Dorsolateral prefrontal cortex (tissue), 122 donors: ENCODE measurements at places on chromosomes 2 and 18.

DNA sequence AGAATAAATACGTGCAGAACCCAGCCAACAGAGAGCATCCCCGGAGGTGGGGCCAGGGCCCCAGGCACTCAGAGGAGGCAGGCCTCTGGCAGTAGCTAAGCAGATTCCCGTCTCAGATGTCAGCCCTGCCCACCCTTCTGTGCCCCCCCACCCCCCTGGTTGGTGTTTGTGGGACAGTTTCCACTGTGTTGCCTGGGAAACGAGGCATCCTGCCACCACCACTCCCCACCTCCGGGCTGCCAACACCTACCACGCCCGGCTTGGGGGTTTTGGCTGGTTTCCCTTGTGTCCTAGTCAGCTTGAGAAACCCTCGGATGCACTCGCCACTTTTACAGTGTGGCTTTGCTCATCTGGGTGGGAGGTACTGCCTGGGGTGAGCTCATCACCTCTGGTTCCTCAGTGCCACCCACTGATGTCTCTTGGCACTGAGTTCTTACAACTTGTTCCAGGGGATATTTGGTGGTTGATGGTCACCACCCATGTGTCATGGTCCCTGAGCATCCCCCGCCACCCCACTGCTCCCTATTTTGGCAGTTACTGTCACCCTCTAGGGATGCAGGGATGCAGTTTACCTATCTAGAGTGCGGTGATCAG is 72.4 kb upstream of the YWHAQ start:
- peak; percentile 35 for DNase-seq

- DNase-seq: no peak
Observed at GRCh38 chr2:48756289-48756688, 765 bp upstream of the LHCGR start.

DNA sequence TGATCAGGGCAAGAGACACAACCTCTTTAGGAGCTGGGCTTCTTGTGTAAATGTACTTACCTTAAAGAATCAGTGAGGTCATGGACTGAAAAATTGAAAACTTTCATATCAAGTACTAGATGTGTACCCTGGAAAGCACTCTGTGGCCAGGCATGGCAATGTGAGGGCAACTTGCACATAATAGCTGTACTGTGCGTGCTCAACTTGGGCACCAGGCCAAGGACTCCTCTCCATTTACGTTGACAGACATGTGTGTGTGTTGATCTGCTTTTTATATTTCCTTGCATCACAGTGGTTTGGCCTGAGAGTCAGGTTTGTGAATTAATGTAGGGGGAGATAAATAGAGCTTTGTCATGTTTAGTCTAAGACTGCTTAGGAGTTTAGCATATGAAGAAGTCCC is 669.5 kb upstream of the REG3G start:
- no peak for DNase-seq

GRCh38 chr2:131015764-131016163 is 77.5 kb downstream of the FAM168B start:
- DNase-seq: no peak

DNA sequence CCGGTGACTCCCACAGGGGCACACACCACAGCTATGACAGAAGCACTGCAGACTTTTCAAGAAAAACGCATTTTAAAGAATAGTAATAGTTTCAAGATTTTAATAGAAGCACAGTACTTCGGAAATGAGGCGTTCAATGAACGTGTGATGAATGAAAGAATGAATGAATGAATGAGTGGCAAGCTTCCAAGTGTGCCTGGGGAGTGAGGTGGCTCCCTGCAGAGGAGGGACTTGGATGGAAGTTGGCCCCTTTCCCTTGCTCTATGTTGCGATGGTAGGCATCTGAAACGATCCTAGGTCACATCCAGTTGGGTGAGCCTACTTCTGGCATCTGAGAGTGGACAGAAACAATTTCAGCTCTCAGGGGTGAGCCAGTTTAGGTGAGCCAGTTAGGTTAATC is 65.6 kb downstream of the NCKAP5 start:
- no peak for DNase-seq

DNA sequence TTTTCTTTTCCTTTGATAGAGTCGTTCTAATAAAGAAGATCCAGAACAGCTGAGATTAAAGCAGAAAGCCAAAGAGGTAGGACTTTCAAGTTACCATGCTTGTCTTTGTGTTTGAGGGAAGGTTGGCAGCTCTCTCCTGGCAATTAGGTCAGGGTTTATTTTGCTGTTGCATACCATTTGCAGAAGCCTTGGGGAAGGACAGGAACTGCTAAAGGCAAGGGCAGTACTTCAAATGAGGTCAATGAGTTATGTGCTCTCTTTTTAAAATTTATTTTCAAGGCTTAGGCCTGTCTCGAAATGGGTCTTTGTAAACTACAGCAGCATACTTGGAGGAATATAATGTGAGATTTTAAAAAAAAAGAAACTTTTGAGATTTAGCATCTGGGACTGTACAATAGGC is 108.9 kb downstream of the TAF4B start:
- no peak for DNase-seq

GRCh38 chr2:134087371-134087921 is 166.4 kb upstream of the MGAT5 start:
- DNase-seq: no peak

- DNase-seq: no peak
Observed at GRCh38 chr2:58640042-58640441, 398.9 kb upstream of the FANCL start.

- no peak for DNase-seq
Observed at GRCh38 chr2:230982528-230982927, 13.4 kb upstream of the SPATA3 start.

GRCh38 chr2:9554921-9555296 is 721 bp downstream of the ADAM17 start:
- DNase-seq: no peak

GRCh38 chr18:50117863-50118262 is 77.1 kb downstream of the MYO5B start:
- no peak for DNase-seq

GRCh38 chr2:45812011-45812500 is 160.6 kb downstream of the PRKCE start:
- DNase-seq: no peak

- no peak for DNase-seq
Observed at GRCh38 chr2:7625392-7626138, 708.4 kb downstream of the RNF144A start.

GRCh38 chr2:9004338-9005204 is 1.1 kb upstream of the MBOAT2 start:
- DNase-seq: no peak

GRCh38 chr2:170022692-170023091 is 155.3 kb upstream of the MYO3B start:
- no peak for DNase-seq

- no peak for DNase-seq
Observed at GRCh38 chr2:226077031-226077430, 677.5 kb downstream of the NYAP2 start.

GRCh38 chr18:33369711-33370449 is 70.6 kb downstream of the CCDC178 start:
- no peak for DNase-seq

- no peak for DNase-seq
Observed at GRCh38 chr2:195613922-195614321, 43.1 kb upstream of the SLC39A10 start.

DNA sequence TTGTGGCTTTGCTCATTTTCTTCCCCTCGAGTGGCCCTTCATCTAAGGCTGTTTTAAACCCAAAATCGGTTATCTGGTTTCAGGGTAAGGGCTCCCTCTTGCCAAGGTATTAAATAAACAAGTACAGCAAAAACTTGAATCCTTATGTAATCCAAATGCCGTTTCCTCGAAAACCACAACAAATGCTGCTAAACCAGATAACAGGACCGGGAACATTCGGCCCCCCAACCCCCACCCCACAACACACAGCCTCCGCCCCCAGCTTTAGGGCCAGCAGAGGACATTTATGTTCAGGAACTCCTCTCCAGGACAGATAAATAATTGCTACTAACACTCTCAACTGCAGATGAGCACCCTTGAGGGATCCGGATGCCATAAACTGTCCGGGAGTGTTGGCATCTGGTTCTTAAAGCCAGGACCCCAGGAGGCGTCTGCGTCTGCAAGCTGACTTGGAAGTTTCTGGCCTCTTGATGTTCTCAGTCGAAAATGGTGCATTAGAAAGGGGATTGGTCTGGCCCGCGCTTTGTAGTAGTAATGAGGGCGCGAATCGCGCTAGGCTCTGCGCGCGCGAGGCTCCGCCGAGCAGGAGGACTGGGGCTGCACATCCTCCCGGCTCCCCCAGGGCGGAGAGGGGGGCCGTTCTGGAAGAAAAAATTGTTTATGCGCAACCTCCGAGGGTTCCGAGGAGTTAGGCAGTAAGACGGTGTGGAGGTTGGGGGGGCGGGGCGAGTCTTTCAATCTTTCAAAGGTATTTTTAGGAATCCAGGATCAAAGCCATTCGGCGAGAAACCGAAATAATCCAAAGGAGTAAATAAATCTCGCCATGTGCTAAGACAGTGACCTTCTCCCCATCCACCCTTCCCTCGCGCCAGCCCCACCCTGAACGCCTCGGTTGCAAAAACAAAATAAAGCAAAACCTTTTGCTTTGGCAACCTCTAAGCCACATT is 3.9 kb upstream of the ID2 start:
- DNase-seq: no peak

- no peak for DNase-seq
Observed at GRCh38 chr18:2984703-2985261, 28.2 kb downstream of the LPIN2 start.

DNA sequence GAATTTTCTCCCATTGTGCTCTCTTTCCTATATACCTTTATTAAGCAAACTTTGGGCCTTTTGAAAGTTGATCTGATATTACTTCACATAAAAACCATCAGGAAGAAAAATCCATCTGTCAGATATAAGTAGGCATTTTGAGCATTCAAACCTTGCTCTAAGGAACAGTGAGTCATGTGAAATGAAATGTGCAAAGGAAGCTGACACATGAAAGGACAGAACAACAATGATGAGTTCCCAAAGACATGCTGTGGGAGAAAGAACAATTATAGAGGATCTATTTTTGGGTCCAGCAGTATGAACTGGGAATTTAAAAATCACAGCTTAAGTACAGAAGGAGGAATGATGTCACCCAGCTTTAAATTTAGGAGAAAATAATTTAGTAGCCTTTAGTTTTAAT is 18.1 kb downstream of the CALCRL start:
- DNase-seq: no peak

- peak; percentile 31 for DNase-seq
Observed at GRCh38 chr18:11553098-11553940, 56.1 kb upstream of the SLC35G4 start.

GRCh38 chr2:239590995-239591915 is 190.4 kb upstream of the HDAC4 start:
- peak; percentile 26 for DNase-seq

- no peak for DNase-seq
Observed at GRCh38 chr2:214550786-214551185, 139.9 kb downstream of the VWC2L start.

DNA sequence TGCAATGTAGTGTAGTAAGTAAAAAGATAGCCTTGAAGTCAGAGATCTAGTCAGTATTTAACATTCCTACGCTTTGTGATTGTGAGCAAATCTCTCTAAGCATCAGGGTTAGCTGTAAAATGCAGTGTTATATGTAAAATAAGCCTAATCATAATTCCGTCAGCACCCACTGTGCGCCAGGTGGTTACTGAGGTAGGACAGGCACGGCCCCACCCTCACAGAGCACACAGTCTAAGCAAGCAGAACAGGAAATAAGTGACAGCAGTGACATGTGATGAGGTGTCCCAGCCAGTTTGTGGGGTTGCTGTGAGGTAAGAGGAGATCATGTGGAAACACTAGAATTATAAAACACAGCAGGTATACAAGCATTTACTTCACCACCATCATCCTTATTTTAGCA is 267.1 kb downstream of the ICOS start:
- no peak for DNase-seq

DNA sequence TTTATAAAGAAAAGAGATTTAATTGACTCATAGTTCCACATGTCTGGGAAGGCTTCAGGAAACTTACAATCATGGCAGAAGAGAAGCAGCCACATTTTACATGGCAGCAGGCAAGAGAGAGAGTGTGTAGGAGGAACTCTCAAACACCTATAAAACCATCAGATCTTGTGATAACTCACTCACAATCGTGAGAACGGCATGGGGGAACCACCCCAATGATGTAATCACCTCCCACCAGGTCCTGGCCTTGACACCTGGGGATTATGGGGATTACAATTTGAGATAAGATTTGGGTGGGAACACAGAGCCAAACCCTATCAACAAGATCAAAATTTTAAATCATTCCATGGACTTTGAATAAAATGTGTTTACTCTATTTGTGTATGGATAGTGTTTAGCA is 575.6 kb downstream of the ADCYAP1 start:
- DNase-seq: no peak

- no peak for DNase-seq
Observed at GRCh38 chr2:96100893-96101304, 15.5 kb downstream of the ADRA2B start.

DNA sequence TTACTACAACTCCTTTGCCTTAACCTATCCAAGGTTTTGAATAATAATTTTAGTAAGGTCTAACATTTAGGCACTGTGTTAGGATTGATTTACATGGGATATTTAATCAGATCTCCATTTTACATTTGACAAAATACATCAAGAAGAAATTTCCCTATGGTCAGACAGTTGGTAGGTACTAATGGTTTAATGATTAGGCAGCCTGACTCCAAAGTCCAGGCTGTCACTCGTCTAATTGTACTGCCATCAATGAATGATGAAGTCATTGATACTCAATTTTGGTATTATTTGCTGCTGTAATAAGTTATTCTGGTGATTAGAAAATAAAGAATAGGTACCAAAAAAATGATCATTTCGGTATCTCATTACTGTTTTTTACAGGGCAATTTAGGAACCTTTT is 14.1 kb downstream of the BBS5 start:
- DNase-seq: no peak

- DNase-seq: no peak
Observed at GRCh38 chr2:76193089-76193488, 482.4 kb upstream of the GCFC2 start.

DNA sequence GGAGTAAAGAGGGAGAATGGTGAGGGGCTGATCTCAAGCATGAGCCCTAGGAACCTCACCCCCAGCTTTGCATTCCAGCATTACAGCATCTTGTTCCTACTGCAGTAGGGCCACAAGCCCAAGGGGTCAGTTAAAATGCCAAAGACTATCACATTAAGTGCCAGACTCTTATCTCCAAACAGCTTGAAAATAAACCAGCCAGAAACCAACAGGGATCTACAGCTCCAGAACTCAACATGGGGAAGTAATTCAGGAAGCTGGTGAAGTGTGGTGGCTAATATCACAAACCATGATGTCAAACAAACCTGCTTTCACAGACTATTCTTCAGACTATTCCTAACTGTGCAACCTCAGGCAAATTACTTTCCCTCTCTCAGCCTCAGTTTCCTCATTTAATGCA is 278.3 kb downstream of the TNS1 start:
- DNase-seq: no peak

DNA sequence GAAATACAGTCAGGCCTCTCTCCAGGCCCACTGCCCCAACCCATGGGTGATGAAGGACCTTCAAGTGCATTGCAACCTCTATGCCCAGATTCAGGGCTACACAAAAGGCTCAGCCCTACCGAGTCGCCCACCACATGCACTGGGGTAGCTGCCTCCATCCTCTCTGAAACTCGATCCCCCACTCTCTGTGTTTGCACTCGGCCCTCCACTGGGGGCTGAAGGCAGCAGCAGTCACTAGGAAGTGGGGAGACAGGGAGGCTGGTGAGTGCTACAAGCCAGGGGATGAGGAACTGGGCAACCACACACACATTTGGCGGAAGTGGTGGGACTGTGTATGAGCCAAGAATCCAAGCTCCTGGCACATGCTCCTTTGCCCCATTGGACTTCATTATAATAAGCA is 94.6 kb downstream of the CERS6 start:
- no peak for DNase-seq

- DNase-seq: no peak
Observed at GRCh38 chr2:193935114-193935513, 1721.9 kb upstream of the SLC39A10 start.

GRCh38 chr18:57845605-57846074 is 42.5 kb upstream of the ATP8B1 start:
- no peak for DNase-seq
